ENCODE measurements at places on chromosomes 16 and 17.
A peak's percentile ranks its signal among the peaks of the same experiment; 100 is the strongest.

- no peak for DNase-seq
Observed at GRCh38 chr16:87425941-87426340, 33.8 kb downstream of the MAP1LC3B start.

- peak; percentile 97 for DNase-seq
Observed at GRCh38 chr17:2392252-2393173, 8.3 kb downstream of the MNT start.

GRCh38 chr17:58614859-58615459, 76.9 kb downstream of the TEX14 start:
- peak; percentile 5 for DNase-seq

DNA sequence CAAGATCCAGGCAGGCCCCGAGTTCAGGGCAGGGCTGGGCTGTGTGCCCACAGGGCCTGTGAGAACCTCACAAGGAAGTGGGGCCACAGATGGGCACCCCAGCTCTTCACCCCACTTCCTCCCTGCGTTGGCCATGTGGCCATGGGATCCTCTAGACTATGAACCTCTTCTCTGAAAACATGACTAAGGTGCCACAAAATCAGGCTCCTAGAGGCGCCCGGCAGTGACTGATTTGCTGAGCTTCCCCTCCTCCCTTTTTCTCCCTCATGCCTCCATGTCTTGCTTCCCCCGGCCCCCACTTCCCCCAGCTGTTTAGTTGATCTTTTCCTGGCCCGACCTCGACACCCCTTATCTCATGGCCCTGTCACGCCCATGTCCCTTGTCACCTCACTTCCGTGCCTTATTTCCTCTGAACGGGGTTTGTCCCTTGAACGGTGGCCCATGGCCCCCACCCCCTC, 87.1 kb downstream of the KCNJ12 start:
- no peak for DNase-seq

GRCh38 chr17:80652756-80653330, 108.2 kb downstream of the RPTOR start:
- no peak for DNase-seq

- no peak for DNase-seq
Observed at GRCh38 chr16:12293017-12293618, 316.6 kb downstream of the SNX29 start.

Data from Ammon's horn (tissue), 1 donor.